ENCODE measurements at places on chromosomes 7 and 10.
A peak's percentile ranks its signal among the peaks of the same experiment; 100 is the strongest.

DNA sequence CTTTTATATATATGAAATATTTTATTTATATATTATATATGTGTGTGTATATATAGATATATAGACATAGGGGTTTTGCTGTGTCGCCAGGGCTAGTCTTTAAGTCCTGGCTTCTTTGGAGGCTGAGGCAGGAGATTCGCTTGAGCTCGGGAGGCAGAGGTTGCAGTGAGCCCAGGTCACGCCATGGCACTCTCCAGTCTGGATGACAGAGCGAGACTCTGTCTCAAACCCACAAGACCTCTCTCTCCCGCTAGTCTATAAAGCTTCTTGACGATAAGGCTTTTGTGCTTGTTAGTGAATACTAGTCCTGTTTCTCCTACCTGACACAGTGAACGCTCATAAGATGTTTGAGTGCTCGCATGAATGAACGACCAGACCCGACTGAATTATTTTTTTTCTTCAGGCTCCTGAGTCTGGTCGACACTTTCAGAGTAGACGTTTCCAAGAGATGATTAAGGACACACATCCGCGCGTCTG is 577 bp upstream of the DDX21 start:
- DNase-seq, result no peak

GRCh38 chr10:92356041-92356440 is 65.1 kb downstream of the MARCHF5 start:
- no peak for DNase-seq

- DNase-seq, result peak; percentile 41
These were observed 17.3 kb downstream of the MLXIPL start for GRCh38 chr7:73606801-73607691.

- no peak for DNase-seq
These were observed 22.5 kb upstream of the MGAM2 start for GRCh38 chr7:142089035-142089434.

- no peak for DNase-seq
These were observed 172.6 kb upstream of the CACNA2D1 start for GRCh38 chr7:82616059-82616728.

DNA sequence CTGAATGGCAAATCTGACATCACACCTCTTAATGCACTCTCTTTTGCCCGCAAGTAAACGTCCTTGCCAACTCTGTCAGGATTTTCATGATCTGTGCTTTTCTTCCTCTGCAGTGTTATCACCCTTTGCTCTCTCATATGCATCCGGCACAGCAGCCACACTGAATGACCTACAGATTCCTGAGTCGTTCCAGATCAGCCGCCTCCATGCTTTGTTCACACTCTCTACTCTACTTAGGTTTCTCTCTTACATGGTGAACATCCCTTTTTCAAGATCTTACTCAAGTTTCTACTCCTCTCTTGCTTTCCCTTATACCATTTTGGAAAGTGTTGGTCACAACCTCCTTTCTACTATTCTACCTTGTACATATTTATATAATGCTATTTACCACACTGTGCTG is 127.7 kb upstream of the AOAH start:
- DNase-seq, result no peak

GRCh38 chr7:48182718-48183369 is 11.6 kb downstream of the ABCA13 start:
- no peak for DNase-seq

GRCh38 chr7:156993021-156993924 is 17.2 kb downstream of the MNX1 start:
- DNase-seq, result no peak

DNA sequence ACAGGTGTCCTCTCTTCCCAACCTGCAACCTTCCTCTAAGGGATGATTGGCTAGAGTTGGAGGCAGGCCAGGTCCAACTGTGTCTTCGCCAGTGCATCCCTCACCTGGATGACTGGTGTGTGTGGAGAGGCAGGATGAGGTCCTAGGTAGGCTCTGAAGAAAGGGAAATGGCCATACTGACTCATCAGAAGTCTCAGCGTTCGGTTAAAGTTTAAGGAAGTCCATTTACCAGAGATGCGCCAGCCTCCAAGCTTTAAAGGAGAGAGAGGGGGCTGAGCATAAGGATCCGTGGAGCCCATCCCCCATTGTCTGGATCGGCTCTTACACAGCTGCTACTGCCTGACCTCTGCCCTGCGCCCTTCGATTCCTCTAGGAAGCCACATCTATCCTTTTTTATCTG is 4.4 kb downstream of the KEL start:
- no peak for DNase-seq

- DNase-seq, result no peak
These were observed 162.2 kb upstream of the FAM3C start for GRCh38 chr7:121558288-121558687.
